Suprapubic skin (tissue), 4 donors: ENCODE measurements at places on chromosomes 2 and 18. TPM values are rescaled to one million over a fixed set of nuclear protein-coding genes. Genes with fewer than 3 reads are reported as not detected.
A peak's percentile ranks its signal among the peaks of the same experiment; 100 is the strongest.

- no peak overlapping the region for H3K27ac ChIP-seq
- H3K27me3 ChIP-seq, result peaks cover 7% of the 10 kb centered on the region
- H3K4me3 ChIP-seq, result no peak overlapping the region
- no peaks in the 10 kb centered on the region for H3K4me1 ChIP-seq
- no peaks in the 10 kb centered on the region for H3K36me3 ChIP-seq
- DNase-seq, result no peak
Measured at GRCh38 chr2:129895526-129896082, 83.9 kb upstream of the RAB6C start.

DNA sequence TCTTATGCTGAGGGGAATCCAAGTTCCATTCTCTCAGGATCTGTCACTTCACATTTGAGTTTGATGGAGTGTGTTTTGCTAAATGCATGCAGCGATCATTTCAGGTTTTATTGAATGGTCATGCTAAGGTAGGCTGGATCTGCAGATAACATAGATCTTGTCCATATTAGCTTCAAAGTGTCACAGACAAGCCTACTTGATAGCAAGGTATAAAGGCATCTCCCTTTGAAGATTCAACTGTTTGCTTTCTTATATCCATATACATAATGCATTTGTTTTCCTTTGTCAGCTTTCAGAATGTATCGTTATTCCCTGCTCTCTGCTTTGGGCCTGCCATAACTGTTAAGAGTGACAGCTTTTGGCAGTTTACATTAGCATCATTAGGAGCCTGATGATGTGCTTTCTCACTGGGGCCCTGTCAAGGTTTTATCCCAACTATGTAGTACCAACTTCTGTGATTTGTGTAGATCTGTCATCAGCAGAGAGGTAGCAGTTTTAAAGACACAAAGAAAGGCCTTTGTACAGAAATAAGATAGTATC is 604.3 kb upstream of the CDH7 start:
- no peak overlapping the region for H3K27ac ChIP-seq
- no peaks in the 10 kb centered on the region for H3K36me3 ChIP-seq
- H3K4me1 ChIP-seq, result no peaks in the 10 kb centered on the region
- H3K27me3 ChIP-seq, result no peaks in the 10 kb centered on the region

GRCh38 chr2:200274116-200275075 is 32.1 kb upstream of the SPATS2L start:
- H3K27ac ChIP-seq, result no peak overlapping the region
- H3K4me1 ChIP-seq, result no peaks in the 10 kb centered on the region
- H3K27me3 ChIP-seq, result no peaks in the 10 kb centered on the region
- no peak for DNase-seq
- no peaks in the 10 kb centered on the region for H3K36me3 ChIP-seq

DNA sequence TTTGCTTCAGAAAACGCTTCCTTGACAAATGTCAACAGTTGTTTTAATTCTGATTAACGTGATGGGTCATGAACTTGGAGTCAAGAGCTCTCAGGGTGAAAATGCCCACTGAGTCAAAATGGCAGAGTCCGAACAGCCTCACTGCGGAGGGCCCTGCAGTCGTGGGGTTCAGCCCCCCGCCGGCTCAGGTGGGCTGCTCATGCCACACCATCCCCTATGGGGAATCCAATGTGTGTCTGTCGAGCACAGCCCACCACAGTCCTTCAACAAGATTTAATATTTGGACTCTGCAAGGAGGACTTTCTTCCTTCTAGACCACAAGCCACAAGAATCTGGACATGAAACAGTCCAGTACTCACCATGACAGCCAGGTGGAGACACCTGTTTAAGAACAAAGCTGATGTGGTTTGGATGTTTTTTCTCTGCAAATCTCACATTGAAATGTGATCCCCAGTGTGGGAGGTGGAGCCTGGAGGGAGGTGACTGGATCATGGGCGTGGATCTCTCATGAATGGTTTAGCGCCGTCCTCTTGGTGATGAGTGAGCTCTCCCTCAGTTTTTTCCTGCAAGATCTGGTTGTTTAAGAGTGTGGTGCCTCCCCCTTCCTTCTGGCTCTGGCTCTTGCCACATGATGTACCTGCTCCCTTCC is 201.0 kb downstream of the NDUFA10 start:
- H3K36me3 ChIP-seq, result no peaks in the 10 kb centered on the region
- peaks cover 5% of the 10 kb centered on the region for H3K4me1 ChIP-seq
- DNase-seq, result peak; percentile 63
- peaks cover 12% of the 10 kb centered on the region for H3K27me3 ChIP-seq
- no peak overlapping the region for H3K27ac ChIP-seq

- H3K36me3 ChIP-seq, result no peaks in the 10 kb centered on the region
- H3K4me1 ChIP-seq, result no peaks in the 10 kb centered on the region
- H3K27me3 ChIP-seq, result no peaks in the 10 kb centered on the region
Measured at GRCh38 chr2:193303464-193303863, 1108.7 kb upstream of the TMEFF2 start.

DNA sequence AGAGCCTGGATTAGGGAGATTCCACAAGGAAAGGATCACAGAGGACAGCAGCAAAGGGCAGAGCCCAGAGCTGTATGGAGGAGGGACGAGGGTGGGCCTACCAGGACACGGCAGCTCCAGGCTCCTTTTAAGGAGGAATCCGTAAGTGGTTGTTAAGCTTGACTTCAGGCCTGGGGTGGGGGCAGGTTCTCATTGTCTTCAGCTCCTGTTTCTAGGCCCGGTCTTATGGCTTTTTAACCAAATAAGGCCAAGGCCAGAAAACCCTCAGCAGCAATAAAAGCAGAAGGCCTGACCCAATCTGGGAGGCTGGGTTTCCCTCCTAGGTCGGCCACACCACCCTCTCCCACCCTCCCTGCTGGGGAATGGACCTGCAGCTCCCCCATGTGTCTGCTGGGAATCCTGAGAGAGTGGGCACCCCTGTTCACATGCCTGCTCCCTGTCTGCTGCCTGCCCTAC is 111.2 kb downstream of the PLB1 start:
- DNase-seq, result no peak
- peaks cover 18% of the 10 kb centered on the region for H3K4me1 ChIP-seq
- H3K27ac ChIP-seq, result no peak overlapping the region
- H3K36me3 ChIP-seq, result no peaks in the 10 kb centered on the region
- H3K27me3 ChIP-seq, result no peaks in the 10 kb centered on the region

DNA sequence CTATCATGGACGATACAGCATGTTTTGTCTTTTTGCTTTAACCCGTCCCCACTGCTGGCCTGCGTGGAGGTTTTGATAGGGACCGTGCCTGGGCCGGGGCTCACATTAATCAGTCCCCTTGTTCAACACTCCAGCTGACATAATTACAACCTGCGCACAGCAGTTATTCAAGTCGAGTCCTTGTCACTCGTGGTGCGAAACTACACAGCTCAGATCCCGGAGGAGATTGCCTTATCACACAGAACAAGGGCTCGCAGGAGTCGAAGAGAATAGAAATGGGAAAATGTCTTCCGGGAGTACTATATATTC is 304.4 kb downstream of the ZNF407 start:
- no peak overlapping the region for H3K27ac ChIP-seq
- no peak overlapping the region for H3K4me3 ChIP-seq
- H3K27me3 ChIP-seq, result no peaks in the 10 kb centered on the region
- H3K4me1 ChIP-seq, result no peaks in the 10 kb centered on the region
- no peak for DNase-seq

DNA sequence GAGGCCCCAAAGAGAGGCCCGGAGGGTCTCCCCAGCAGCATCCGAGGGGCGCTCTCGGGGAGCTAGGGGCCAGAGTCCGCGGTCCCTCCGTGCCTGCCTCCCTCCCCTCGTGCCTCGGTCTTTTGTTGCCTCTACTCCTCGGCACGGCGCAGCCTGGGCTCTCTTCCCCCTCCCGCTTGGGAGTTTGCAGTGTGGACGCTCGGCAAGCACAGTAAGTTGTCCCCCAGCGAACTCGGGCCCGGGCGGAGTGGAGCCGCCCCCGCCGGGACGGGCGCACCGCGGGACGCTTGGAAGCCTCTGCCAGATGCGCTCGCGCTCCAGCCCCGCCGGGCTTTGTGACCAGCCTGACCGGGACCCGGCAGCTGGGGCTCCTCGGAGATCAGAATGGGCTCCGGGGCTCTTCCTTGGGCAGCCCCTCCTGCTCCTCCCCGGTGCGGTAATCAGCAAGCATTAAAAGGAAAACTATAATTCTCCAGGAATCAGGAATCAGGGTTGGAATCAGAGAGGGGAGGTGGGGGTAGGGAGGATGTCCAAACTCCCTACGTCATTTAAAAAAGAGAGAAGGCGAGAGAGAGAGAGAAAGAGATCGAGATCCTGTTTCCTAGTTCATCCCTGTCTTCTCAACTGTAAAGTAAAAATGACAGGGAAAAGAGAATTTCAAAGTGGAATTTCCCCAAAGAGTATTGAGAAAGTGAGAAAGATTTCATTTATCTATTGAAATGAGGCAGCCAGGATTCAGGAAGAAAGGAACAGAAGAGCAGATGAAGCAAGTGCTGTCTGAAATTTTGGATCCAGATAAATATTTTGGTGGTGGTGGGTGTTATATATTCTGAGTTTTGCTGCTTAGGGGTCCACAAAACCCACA is 786 bp upstream of the TMEM200C start:
- peak overlapping the region; percentile 56 for H3K4me3 ChIP-seq
- H3K27ac ChIP-seq, result peak overlapping the region; percentile 31
- DNase-seq, result peak; percentile 69
- H3K4me1 ChIP-seq, result peaks cover 26% of the 10 kb centered on the region

DNA sequence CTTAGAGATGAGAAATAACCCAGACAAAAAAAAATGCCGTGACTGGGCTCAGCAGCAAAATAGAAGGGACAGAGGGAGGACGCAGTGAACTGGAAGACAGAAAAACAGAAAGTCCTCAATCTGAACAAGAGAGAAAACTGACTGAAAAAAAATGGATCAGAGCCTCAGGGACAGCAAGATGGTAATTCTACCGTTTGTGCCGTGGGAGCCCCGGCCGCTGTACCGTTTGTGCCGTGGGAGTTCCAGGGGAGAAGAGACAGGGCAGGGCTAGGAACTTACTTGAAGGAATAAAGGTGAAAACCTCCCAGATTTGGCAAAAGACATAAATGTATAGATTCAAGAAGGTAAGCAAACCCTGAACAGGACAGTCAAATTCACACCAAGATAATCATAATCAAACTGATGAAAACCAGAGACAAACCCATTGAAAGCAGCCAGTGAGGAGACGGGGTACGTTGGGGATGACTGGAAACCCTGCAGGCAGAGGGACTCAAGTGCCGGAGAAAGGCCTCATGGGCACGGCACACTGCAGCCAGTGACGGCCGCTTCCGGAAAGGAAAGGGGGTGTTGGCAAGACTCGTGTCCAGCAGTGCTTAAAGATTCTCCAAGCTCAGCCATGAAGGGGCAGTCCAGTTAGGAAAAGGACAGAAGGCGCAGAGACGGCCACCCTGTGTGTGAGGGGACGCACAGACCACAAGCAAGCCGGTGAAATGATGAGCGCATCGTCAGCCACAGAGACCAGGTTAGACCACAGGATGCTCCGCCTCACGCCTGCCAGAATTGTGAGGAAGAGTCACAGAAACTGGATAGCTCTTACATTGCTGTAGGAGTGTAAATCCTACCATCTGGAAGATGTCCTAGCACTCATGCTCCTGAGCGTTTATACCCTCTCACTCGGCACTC is 40.0 kb upstream of the NFATC1 start:
- H3K27ac ChIP-seq, result no peak overlapping the region
- no peak overlapping the region for H3K4me3 ChIP-seq
- H3K4me1 ChIP-seq, result no peaks in the 10 kb centered on the region
- peaks cover 41% of the 10 kb centered on the region for H3K36me3 ChIP-seq

GRCh38 chr2:193561054-193561453 is 1366.3 kb upstream of the TMEFF2 start:
- no peak for DNase-seq
- H3K36me3 ChIP-seq, result no peaks in the 10 kb centered on the region
- H3K4me1 ChIP-seq, result no peaks in the 10 kb centered on the region
- no peaks in the 10 kb centered on the region for H3K27me3 ChIP-seq

DNA sequence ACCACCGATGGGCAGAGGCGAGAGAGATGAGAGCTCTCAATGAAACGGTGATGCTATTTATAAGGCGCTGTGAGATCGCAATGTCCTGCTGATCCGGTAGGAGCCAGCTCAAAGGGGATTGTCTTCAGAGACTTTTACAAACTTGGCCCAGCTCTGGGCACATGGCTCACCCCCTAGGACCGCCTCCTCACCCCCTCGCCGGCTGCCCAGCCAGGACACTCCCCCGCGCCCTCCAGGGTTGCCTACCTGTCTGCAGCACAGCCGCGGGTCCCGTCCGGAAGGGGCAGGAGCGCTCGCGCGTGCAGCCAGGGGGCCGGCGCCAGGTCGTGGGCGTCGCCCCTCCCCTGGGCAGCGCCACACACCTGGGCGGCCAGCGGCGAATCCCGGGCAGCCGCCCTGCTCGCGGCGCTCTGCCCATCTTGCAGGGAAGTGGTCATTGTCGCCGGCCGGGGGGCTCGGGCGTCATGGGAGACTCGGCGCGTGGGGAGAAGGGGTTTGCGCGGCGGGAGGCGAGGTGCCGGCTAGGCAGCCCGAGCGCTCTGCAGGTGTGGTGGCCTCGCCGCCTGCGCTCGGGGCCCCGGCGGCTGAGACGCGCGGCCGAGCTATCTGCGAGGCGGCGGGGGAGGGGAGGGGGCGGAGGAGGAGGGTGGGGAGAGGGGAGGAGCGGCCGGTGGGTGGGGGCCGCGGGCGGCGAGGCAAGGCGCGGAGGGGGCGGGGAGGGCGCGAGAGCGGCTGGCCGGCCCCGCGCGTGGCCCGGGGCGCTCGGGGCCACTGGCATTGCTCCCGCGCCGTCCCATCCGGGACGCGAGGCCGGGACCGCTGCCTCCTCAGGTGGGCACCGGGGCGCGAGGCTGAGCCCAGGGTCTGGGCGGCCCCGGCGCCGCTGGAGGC is at the start of gene GRB14:
GRB14 (minus strand) TSS at position 610 of the 891 bp plus-strand sequence; CDS start at position 437, 173 bp downstream.
- DNase-seq, result peak; percentile 59
- H3K27me3 ChIP-seq, result peaks cover 10% of the 10 kb centered on the region
- no peak within 1 kb of the TSS for H3K27ac ChIP-seq
- no peaks in the 10 kb centered on the region for H3K36me3 ChIP-seq
- peaks cover 17% of the 10 kb centered on the region for H3K4me1 ChIP-seq

GRCh38 chr2:30514134-30514847 is 67.2 kb downstream of the LCLAT1 start:
- no peak for DNase-seq
- peaks cover 1% of the 10 kb centered on the region for H3K36me3 ChIP-seq
- H3K4me3 ChIP-seq, result no peak overlapping the region
- no peaks in the 10 kb centered on the region for H3K27me3 ChIP-seq
- H3K4me1 ChIP-seq, result peaks cover 11% of the 10 kb centered on the region

GRCh38 chr18:8797206-8797605 is 91.8 kb downstream of the MTCL1 start:
- peaks cover 2% of the 10 kb centered on the region for H3K4me1 ChIP-seq
- H3K36me3 ChIP-seq, result no peaks in the 10 kb centered on the region
- H3K27ac ChIP-seq, result no peak overlapping the region
- no peak for DNase-seq

- no peak for DNase-seq
- H3K27ac ChIP-seq, result no peak overlapping the region
- H3K4me1 ChIP-seq, result no peaks in the 10 kb centered on the region
- no peaks in the 10 kb centered on the region for H3K36me3 ChIP-seq
- no peaks in the 10 kb centered on the region for H3K27me3 ChIP-seq
Measured at GRCh38 chr2:182266909-182267308, 159.9 kb downstream of the PDE1A start.

Gene GDF7
- 2.8 TPM for total RNA-seq

Gene MAL
- 10.7 TPM for total RNA-seq

Gene CYS1
- 0.32 TPM for total RNA-seq

Gene TMEM200C
- total RNA-seq, result 1.3 TPM

Gene GRP
- total RNA-seq, result not detected

Gene CLEC4F
- 3.0 TPM for total RNA-seq

Gene DDX18
- total RNA-seq, result 61.7 TPM

Gene TSPYL6
- total RNA-seq, result not detected

Gene TLX2
- total RNA-seq, result not detected

Gene FOXD4L1
- total RNA-seq, result not detected

Gene EMX1
- total RNA-seq, result not detected

Gene ACVR1C
- 0.64 TPM for total RNA-seq

Gene APOB
- 5.4 TPM for total RNA-seq

Gene PUM2
- total RNA-seq, result 98.1 TPM

Gene GAD1
- 2.6 TPM for total RNA-seq
